ENCODE measurements at places on chromosomes 7 and 10. TPM values are rescaled to one million over a fixed set of nuclear protein-coding genes. Genes with fewer than 3 reads are reported as not detected.
A peak's percentile ranks its signal among the peaks of the same experiment; 100 is the strongest.

GRCh38 chr10:29068966-29069365, 219.9 kb upstream of the LYZL1 start:
- no peaks in the 10 kb centered on the region for H3K4me1 ChIP-seq
- H3K36me3 ChIP-seq, result no peaks in the 10 kb centered on the region
- no peak for DNase-seq

GRCh38 chr7:35185908-35186731, 67.8 kb downstream of the TBX20 start:
- no peak overlapping the region for H3K27ac ChIP-seq
- H3K27me3 ChIP-seq, result no peaks in the 10 kb centered on the region
- H3K4me3 ChIP-seq, result peak overlapping the region; percentile 46
- no peaks in the 10 kb centered on the region for H3K36me3 ChIP-seq
- no peak for DNase-seq

DNA sequence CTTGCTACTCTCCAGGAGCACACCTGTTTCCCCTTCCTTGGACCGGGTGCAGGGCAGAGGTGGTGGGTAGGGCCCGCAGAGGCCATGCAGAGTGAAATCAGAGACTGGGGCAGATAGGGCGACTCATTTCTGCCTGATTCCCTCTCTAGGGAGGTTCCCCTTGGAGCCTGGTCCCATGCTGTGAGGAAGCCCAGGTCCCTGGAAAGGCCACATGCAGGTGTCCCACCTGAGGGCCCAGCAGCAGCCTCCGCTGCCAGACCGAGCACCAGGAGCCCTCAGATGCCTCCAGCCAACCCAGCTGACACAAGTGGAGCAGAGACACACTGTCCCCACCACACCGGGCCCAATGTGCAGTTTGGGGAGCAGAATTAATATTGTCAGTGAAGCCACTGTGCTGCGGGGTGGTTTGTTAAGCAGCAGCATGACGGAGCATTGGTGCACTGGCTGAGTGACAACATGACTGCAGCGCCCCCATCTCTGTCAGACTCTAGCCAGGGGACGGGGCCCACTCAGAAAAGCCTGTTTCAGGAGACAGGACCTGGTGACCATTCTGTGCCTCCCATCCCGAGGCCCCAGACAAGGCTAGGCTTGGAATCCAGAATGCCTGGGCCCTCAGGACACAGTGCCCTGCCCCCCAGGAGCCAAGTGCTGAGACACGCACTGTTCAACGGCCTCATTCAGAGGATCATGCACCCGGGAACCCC, 30.4 kb upstream of the RET start:
- no peaks in the 10 kb centered on the region for H3K4me1 ChIP-seq
- H3K27ac ChIP-seq, result no peak overlapping the region
- H3K36me3 ChIP-seq, result no peaks in the 10 kb centered on the region
- H3K27me3 ChIP-seq, result no peaks in the 10 kb centered on the region
- no peak overlapping the region for H3K4me3 ChIP-seq
- no peak for DNase-seq

The FKBP6 gene
- not detected for total RNA-seq

The XRCC2 gene
- total RNA-seq, result 0.44 TPM
